ENCODE measurements at places on chromosomes 2 and 18. TPM values are rescaled to one million over a fixed set of nuclear protein-coding genes. Genes with fewer than 3 reads are reported as not detected.
A peak's percentile ranks its signal among the peaks of the same experiment; 100 is the strongest.

The CARF gene
- 3.5 TPM for total RNA-seq

- DNase-seq: no peak
- no peaks in the 10 kb centered on the region for H3K4me1 ChIP-seq
- no peaks in the 10 kb centered on the region for H3K27me3 ChIP-seq
- H3K36me3 ChIP-seq: no peaks in the 10 kb centered on the region
- no peak overlapping the region for H3K4me3 ChIP-seq
Observed at GRCh38 chr18:22639026-22639463, 221.3 kb upstream of the CTAGE1 start.

DNA sequence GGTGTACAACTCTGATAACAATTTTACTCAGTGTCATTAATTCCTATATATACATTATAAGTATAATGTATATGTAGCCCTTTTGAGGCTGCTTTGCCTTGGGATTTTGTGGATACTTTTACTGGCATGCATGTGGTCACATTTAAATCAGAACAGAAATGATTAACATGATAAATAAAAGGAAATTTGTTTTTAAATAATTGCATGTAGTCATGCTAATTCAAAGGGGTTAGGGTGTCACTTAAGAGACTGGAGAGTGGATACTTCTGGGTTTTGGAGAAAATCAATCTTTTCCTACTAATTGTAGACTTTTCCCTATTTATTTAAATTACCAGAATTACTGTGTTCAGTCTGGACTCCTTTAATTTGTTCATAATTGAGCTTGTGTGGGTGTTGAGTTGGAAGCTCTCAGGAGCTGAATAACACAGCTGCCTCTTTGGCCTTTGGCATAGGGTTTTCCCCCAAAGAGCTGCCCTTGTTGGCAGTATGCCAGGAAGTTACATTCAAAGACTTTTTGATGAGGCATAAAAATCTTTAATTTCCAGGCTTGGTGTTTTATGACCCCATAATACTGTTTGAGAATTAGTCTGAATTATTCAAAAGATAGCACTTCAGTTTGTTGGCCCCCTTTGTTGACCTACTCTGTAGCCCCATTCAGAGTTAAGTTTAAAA, 484.7 kb upstream of the NRP2 start:
- peak overlapping the region; percentile 89 for H3K27ac ChIP-seq
- no peak overlapping the region for H3K4me3 ChIP-seq
- H3K27me3 ChIP-seq: no peaks in the 10 kb centered on the region
- no peaks in the 10 kb centered on the region for H3K36me3 ChIP-seq
- no peak for DNase-seq
- peaks cover 3% of the 10 kb centered on the region for H3K4me1 ChIP-seq

GRCh38 chr2:70716951-70717350, 51.0 kb downstream of the ADD2 start:
- no peak overlapping the region for H3K27ac ChIP-seq
- H3K4me1 ChIP-seq: peaks cover 23% of the 10 kb centered on the region
- H3K36me3 ChIP-seq: peaks cover 7% of the 10 kb centered on the region
- DNase-seq: peak; percentile 26
- no peak overlapping the region for H3K4me3 ChIP-seq
- no peaks in the 10 kb centered on the region for H3K27me3 ChIP-seq

The ALK gene
- not detected for total RNA-seq

DNA sequence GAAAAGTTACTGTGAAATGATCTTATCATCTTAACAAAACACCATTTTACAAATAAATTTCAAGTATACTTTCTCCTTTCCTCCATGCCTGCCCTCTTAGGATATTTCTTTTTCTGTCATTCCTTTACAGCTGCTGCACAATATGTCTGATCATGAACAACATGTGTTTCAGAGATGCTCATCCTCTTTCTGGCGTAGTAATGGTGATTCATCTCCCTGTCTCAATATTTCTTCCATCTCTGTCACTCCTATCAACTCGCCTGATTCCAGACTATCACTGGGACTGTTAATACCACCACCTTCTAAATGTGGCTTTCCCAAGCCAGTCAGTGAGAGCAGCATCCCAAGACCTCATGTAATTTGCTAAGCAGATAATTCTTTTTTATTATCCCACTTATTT, 290.5 kb downstream of the GULP1 start:
- DNase-seq: no peak
- H3K27ac ChIP-seq: no peak overlapping the region
- no peaks in the 10 kb centered on the region for H3K4me1 ChIP-seq
- peaks cover 21% of the 10 kb centered on the region for H3K36me3 ChIP-seq
- no peak overlapping the region for H3K4me3 ChIP-seq

DNA sequence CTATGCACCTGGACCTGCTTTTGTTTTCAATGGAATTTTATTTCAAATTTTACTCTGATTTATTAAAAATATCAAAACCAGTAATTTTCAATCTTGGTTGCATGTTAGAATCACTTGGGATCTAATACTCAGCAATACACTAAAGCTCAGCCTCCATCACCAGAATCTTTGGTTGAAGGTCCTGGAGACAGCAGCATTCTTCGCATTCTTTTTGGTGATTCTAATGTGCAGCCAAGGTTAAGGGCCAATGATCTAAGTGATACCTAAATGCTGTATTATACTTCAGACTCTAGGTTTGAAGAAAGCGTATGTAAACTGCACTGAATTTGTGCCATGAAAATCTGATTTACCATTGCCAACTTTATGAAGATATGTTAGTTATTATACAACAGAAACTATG, 493.1 kb downstream of the XIRP2 start:
- H3K27ac ChIP-seq: no peak overlapping the region
- no peak for DNase-seq
- no peak overlapping the region for H3K4me3 ChIP-seq
- peaks cover 7% of the 10 kb centered on the region for H3K4me1 ChIP-seq
- no peaks in the 10 kb centered on the region for H3K27me3 ChIP-seq

DNA sequence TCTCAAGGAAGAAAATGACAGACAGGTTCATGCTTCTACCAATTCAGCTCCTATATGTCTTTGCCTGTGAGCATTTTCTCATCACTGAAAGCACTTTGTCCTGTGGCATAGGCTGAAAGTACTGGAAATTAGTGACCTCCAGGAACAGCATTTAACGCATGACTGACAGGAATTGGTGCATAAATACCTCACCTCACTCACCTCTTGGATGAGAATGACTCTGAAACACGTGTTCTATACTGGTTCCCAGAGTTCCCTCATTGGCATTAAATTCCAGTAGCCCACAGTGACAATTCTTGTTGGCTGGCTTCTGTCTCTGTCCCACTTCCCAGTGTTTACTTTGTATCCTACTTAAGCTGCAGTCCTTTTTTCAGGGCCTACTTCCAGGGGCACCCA, 83.4 kb upstream of the MAPRE2 start:
- H3K36me3 ChIP-seq: no peaks in the 10 kb centered on the region
- no peak overlapping the region for H3K4me3 ChIP-seq
- no peaks in the 10 kb centered on the region for H3K4me1 ChIP-seq
- no peaks in the 10 kb centered on the region for H3K27me3 ChIP-seq

GRCh38 chr2:45816272-45816671, 164.8 kb downstream of the PRKCE start:
- no peak for DNase-seq
- H3K4me3 ChIP-seq: no peak overlapping the region
- H3K36me3 ChIP-seq: no peaks in the 10 kb centered on the region
- no peaks in the 10 kb centered on the region for H3K27me3 ChIP-seq
- no peaks in the 10 kb centered on the region for H3K4me1 ChIP-seq

The ALPG gene
- 1.4 TPM for total RNA-seq

GRCh38 chr18:3100498-3101132, 87.7 kb upstream of the LPIN2 start:
- H3K4me3 ChIP-seq: no peak overlapping the region
- no peaks in the 10 kb centered on the region for H3K36me3 ChIP-seq
- H3K27me3 ChIP-seq: no peaks in the 10 kb centered on the region
- H3K27ac ChIP-seq: no peak overlapping the region

DNA sequence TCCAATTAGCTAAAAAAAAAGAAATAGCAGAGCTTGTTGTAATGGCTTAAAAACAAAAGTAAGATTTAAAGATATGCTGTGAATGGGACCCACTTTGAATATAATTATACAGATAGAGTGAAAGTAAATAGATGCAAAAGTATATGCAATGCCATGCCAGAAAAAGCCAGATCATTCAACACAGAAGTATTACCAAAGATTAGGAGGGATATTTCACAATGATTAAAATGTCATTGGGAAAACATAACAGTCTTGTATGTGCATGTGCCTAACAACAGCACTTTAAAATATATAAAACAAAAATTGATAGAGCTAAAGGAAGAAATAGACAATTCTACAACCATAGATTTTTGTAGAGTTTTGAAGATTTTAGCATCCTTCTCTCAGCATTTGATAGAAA, 19.9 kb upstream of the SIGLEC15 start:
- peaks cover 18% of the 10 kb centered on the region for H3K36me3 ChIP-seq
- H3K4me1 ChIP-seq: peaks cover 2% of the 10 kb centered on the region
- H3K27me3 ChIP-seq: no peaks in the 10 kb centered on the region
- no peak overlapping the region for H3K27ac ChIP-seq
- no peak for DNase-seq

The DPYSL5 gene
- 6.9 TPM for total RNA-seq

The SLC9A4 gene
- not detected for total RNA-seq

DNA sequence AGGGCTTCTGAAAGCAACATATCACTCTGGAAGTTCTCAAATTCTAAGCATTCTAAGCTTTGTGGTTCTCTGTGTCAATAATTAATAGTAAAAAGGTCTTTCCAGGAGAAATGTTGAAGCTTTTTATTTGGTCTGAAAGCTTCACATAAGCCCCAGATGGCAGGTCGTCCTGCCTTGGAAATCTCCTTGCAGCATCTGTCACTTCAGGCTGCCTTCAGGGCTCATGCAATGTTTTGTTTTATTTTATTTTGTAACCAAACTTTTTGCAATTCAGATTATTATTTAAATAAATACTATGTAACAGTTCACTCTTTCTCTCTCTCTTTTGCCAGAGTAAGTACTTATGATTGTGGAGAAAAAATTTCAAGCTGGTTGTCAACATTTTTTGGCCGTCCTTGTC, 46.7 kb upstream of the FHOD3 start:
- no peaks in the 10 kb centered on the region for H3K27me3 ChIP-seq
- H3K4me1 ChIP-seq: no peaks in the 10 kb centered on the region
- no peak overlapping the region for H3K4me3 ChIP-seq
- peaks cover 5% of the 10 kb centered on the region for H3K36me3 ChIP-seq
- no peak for DNase-seq

- H3K4me1 ChIP-seq: peaks cover 3% of the 10 kb centered on the region
- DNase-seq: no peak
- H3K36me3 ChIP-seq: no peaks in the 10 kb centered on the region
- H3K4me3 ChIP-seq: no peak overlapping the region
Observed at GRCh38 chr2:69789772-69790600, 39.5 kb upstream of the GMCL1 start.

- H3K4me1 ChIP-seq: no peaks in the 10 kb centered on the region
- no peaks in the 10 kb centered on the region for H3K36me3 ChIP-seq
- DNase-seq: no peak
- no peak overlapping the region for H3K4me3 ChIP-seq
- H3K27ac ChIP-seq: no peak overlapping the region
Observed at GRCh38 chr2:126359494-126359893, 296.5 kb upstream of the GYPC start.

- no peak overlapping the region for H3K27ac ChIP-seq
- no peak overlapping the region for H3K4me3 ChIP-seq
- DNase-seq: peak; percentile 68
- H3K36me3 ChIP-seq: no peaks in the 10 kb centered on the region
Observed at GRCh38 chr2:24382363-24383073, 22.2 kb upstream of the ITSN2 start.

The OSR1 gene
- 0.24 TPM for total RNA-seq

The CXCR1 gene
- not detected for total RNA-seq
